ENCODE measurements at places on chromosomes 16 and 17.

GRCh38 chr17:56324676-56325075 lies 171.4 kb downstream of the ANKFN1 start:
- DNase-seq = no peak

DNA sequence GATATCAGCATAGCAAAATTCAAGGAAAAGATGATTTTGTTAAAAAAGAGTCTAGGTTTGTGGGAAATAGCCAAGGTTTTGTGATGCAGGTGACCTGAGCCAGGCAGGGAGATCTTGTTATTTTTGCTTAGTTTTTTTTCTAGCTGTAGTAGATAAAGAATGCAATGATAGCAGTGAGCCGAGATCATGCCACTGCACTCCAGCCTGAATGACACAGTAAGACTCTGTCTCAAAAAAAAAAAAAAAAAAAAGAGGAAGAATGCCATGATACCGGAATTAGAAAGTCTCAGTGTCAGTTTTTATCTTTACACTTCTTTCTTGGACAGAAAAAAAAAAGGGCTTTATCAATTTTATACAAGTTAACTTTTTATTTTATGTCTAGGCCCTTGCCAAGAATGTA lies 27.5 kb downstream of the TMEM238L start:
- no peak for DNase-seq

DNA sequence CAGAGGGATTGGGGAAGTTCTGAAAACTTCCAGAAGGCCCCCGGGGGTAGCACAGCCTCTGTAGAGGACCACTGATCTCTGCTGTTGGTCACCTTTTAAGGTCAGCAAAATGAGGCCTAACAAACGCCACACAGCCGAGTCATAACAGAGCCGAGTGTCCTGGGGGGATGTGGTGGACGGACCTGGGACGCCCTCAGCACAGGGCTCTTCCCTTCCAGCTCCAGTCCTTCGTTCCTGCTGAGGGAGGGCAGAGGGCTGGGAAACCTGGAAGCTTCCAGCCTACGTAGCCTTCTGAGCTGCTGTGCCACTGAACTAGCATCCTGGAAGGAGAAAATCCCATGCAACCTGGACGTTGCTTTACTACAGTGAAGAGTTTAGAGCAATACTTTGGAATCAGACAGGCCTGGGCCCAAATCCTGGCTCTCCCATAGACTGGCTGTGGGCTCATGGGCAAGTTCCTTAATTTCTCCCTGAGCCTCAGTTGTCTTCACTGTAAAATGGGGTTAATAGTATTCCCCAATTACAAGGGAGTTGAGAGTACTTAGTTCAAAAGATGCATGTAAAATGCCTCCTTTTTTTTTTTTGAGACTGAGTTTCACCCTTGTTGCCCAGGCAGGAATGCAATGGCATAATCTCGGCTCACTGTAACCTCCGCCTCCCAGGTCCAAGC lies 34.4 kb upstream of the ZCCHC14 start:
- no peak for DNase-seq

DNA sequence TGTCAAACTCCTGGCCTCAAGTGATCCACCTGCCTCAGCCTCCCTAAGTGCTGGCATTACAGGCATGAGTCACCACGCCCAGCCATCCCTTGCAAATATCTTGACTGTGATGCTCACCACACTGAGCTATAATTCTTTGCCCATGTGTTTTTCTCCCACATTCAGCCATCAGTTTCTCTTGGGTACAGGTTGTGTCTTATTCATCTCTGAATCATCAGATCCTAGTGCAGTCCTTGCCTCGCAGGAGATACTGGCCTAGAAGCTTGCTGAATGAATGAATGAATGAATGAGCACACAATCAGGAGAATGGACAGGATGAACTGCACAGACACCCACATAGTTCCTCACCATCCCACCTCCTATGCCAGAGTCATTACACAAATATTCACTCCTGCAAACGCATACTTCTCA lies 24.4 kb upstream of the ETV4 start:
- DNase-seq = peak; percentile 20

DNA sequence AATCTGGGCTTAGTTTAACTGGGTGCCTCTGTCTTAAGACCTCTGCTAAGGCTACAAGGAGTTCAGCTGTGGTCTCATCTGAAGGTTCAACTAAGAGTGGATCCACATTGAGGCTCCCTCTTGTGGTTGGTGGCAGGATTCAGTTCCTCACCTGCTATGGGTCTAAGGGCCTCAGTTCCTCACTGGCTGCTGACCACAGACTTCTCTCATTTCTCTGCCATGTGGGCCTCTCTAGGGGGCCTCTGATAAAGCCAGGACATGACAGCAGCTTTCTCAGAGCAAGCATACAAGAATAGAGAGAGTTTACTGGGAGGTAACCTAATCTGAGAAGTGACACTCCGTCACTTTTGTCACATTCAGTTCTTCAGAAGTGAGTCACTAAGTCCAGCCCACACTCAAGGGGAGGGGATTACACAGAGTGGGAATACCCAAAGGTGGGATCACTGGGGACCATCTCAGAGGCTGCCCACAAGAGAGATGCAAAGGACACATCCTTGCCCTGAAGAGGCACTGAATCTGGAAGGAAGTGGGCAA lies 19.2 kb upstream of the ABAT start:
- peak; percentile 81 for DNase-seq

GRCh38 chr17:6713918-6714271 lies 726 bp upstream of the SLC13A5 start:
- no peak for DNase-seq

GRCh38 chr17:33595828-33596227 lies 302.7 kb upstream of the ASIC2 start:
- DNase-seq = no peak

DNA sequence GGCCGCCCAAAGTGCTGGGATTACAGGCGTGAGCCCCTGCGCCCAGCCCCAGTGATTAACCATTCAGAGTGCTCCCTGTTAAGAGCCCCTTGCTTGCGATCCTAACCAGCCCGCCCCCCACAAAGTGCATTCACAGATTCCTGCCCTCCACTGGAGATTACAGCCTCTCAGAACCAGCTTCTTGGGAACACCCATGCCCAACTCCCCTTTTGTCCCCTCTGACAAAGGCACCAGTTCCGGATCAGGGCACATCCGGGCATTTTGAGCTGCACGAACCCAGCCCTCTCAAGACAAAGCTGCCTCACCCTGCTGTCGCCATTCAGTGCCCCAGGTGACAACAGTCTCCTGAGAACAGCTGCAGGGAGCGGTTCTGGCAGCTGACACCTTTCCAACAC lies 848 bp upstream of the KRT19 start:
- no peak for DNase-seq

DNA sequence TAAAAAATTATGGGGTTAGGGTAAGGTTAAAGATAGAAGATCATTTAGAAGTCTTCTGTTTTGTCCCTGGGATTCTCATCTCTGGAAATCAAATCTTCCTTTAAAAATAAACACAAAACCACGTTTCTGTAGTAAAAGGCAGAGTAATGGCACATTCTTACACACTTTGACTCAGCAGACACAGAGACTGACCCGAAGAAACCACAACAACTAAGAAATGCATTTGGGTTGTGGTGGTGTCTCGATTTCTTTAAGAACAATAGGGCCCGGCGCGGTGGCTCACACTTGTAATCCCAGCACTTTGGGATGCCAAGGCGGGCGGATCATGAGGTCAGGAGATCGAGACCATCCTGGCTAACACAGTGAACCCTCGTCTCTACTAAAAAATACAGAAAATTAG lies 54.9 kb upstream of the MYH10 start:
- DNase-seq = no peak

GRCh38 chr16:83717814-83718213 lies 90.0 kb upstream of the HSBP1 start:
- no peak for DNase-seq

DNA sequence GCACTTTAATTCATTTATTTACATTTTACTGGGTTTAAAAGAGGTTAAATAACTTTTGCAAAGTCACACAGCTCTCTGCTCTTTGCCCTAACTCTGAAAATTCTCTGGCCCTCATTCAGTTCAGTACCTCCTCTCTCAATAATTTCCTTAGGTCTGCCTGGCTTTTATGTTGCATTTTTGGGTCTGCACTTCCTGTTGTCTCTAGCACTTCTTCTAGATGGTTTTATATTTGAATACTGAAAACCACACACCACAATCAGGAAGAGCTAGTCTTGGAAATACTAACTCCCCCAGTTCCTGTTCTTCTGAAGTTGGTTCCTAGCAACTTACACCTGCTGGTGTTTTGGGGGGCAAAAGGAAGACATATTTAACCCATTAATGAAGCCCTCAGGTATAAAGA lies 577.9 kb downstream of the HS3ST4 start:
- DNase-seq = no peak

DNA sequence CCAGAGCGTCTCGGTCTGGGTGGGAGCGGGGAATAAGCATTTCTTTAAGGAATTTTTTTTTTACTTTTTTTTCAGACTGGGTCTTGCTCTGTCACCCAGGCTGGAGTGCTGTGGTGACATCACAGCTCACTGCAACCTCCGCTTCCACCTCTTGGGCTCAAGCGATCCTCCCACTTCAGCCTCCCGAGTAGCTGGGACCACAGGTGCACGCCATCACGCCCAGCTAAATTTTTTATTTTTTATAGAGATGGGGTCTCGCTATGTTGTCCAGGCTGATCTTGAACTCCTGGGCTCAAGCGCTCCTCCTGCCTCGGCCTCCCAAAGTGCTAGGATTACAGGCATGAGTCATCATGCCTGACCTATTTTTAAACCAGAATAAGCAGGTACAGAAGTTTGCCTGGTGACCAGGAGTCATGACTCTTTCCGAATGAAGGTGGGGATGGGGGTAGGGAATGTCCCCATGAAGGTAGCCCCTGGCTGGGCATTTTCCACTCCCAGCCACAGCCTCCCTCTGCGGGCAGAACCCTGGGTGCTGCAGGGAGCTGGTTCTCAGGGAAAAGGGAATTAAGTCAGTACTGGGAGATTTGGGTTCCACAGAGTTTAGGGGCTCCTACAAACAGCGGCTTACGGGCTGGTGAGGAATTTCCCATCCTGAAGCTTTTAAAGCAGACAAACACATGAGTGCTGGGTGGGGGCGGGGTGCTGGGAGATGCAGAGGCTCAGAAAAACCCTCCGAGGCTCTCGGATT lies 48.3 kb downstream of the TBC1D16 start:
- no peak for DNase-seq

- DNase-seq = no peak
These were observed 963.6 kb upstream of the GOT2 start for GRCh38 chr16:59697761-59698160.

GRCh38 chr17:11997972-11998233 lies 628 bp upstream of the ZNF18 start:
- DNase-seq = no peak

GRCh38 chr17:66430846-66431795 lies 128.7 kb downstream of the PRKCA start:
- no peak for DNase-seq

- no peak for DNase-seq
These were observed 240.3 kb upstream of the TBX2 start for GRCh38 chr17:61159221-61159814.

DNA sequence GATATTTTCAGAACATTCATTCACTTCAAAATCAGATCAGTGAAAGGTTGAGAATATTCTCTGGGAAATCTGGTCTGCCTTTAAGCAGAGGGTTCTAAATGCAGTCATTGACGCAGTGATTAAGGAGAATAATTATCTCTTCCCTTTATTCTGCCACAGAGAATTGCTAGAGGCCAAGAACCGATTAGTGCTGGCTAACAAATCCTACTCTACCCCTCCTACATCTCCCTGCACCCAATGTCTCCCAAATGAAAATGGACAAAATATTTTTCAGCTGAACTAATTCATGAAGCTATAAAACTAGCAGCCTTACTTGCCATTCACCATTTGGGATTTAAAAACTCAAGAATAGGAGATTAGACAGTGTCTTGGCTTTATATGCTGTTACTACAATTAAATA lies 185.5 kb upstream of the SOX9 start:
- no peak for DNase-seq

- DNase-seq = no peak
These were observed 55.2 kb upstream of the MED9 start for GRCh38 chr17:17421346-17422216.

All from activated CD4-positive, alpha-beta memory T cell treated with anti-CD3 and anti-CD28 coated beads for 36 hours (primary cell).